ENCODE measurements at places on chromosomes 2 and 18.
A peak's percentile ranks its signal among the peaks of the same experiment; 100 is the strongest.

- no peak for DNase-seq
Measured at GRCh38 chr2:104658904-104659591, 194.9 kb upstream of the POU3F3 start.

- peak; percentile 32 for DNase-seq
Measured at GRCh38 chr2:106104332-106105062, 89.6 kb downstream of the UXS1 start.

DNA sequence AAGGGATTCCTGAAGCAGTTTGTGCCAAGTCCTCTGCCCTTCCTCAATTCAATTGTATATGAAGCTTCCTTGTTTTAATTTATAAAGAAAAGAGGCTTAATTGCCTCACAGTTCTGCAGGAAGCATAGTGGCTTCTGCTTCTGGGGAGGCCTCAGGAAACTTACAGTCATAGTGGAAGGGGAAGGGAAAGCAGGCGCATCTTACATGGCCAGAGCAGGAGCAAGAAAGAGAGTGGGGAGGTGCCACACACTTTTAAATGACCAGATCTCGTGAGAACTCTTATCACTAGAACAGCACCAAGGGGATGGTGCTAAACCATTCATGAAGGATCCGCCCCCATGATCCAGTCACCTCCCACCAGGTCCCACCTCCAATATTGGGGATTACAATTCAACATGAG is 114.2 kb downstream of the SGPP2 start:
- no peak for DNase-seq

GRCh38 chr18:35467624-35468016 is 30.1 kb downstream of the INO80C start:
- no peak for DNase-seq

GRCh38 chr2:225566798-225567197 is 167.3 kb downstream of the NYAP2 start:
- DNase-seq = no peak

- peak; percentile 17 for DNase-seq
Measured at GRCh38 chr2:39546937-39547336, 109.9 kb upstream of the MAP4K3 start.

DNA sequence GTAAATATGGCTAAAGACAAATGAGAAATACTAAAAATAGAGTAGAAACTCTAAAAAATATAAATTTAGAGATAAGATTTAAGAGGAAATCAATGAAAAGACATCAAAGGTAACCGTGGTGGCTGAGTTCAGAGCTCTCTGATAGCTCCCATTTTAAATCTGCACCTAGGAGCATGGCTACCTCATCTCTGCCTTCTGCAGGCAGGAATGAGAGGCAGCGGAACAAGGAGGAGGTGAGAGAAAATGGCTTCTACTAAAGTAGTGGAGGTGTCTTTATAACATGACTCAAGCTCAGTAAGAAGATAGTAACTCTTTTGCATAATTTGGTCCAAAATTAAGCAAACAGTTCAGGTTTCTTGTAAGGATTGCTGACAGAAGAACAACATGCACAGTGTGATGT is 758.7 kb upstream of the FSHR start:
- no peak for DNase-seq

DNA sequence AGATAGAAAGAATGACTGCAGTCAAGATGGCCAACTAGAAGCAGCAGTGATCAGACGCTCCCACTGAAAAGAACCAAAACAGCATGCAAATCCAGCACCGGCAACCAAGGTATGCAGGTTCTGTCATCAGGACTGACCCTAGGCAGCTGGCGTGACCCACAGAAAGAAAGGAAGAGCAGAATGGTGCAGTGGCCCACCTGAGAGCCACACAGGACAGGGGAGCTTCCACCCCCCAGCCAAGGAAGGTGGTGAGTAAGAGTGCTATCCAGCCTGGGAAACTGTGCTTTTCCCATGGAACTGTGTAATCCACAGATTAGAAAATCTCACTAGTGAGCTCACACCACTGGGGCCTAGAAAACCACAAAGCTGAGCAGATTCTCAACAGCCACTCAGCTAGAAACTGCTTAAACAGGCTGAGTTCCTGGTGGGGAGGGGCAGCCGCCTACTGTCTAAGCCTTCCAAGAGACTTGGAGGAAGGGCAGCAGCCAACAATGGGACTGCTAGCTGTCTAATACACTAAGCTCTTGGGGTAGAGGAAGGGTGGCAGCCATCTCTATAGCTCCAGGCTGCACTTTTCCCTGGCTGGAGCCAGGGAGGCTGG is 127.9 kb downstream of the EVA1A start:
- DNase-seq = peak; percentile 65

- peak; percentile 11 for DNase-seq
Measured at GRCh38 chr2:84257831-84258230, 201.2 kb downstream of the SUCLG1 start.

- no peak for DNase-seq
Measured at GRCh38 chr2:11904029-11904428, 157.6 kb downstream of the LPIN1 start.

GRCh38 chr2:175804122-175804521 is 197.9 kb downstream of the LNPK start:
- no peak for DNase-seq

DNA sequence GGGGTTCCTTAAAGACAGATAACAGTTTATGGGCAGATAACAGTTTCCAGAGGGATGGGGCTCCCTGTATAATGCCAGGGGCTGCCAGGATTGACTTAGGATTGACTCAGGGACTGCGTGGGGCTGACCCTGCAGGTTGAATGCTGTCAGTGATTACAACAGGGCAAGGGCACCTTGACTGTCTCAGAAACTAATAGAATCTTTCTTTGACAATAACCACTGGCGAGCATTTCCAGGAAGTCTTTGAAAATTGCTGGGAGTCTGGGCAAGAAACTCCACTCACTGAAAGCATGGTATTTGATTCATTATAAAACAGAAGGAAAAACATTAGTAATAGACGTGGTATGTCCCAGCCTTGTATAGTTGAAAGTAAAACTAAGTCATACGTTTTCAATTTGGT is 101.0 kb downstream of the GPD2 start:
- DNase-seq = no peak

DNA sequence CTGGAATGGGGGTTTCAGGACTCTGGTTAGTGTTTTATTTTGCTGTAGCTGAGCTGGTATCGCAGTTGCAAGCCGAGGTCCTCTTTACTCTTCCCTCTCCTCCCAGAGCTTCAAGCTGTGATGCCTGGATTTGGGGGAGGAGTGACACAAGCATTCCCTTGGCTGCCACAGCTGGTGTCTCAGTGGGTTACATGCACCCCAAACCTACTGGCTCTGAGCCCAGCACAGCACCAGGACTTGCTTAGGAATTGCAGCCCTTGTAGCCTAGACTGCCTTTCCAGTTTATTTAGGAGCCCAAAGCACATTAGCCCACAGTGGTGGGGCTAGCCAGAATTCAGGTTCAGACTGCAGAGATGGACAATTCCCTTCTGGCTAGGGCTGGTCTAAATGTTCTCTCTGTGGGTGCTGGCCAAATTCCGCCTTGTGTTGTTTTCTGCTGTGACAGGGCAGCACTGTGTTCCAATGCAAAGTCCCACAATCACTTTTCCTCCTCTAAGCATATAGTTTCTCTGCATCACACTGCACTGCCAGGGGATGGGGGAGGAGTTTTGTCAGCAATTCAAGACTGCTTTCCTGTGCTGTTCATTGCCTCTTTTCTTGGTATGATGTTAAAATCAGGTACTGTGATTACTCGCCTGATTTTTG is 122.8 kb downstream of the SLC4A10 start:
- no peak for DNase-seq

DNA sequence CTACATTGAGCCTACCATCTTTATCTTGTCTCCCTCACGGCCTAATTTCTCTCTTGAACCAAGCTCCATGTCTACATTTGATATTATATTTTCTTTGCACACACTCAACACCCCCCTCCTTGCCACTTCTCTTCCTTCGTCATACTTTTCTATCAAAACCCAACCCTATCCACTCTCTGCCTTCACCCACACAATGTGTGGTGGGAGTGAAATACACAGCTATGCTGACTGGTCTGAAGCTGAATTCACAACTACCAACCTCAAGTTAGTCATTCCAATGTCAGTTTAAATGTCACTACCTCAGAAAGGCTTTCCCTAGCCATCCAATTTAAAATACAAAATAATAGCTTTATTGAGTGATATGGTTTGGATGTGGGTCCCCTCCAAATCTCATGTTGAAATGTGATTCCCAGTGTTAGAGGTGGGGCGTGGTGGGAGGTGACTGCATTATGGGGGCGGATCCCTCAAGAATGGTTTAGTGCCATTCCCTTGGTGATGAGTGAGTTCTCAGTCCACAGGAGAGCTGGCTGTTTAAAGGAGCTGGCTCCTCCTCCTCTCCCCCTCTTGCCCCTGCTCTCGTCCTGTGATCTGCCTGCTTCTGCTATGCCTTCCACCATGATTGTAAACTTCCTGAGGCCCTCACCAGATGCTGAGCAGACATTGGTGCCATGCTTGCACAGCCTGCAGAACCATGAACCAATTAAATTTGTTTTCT is 112.1 kb downstream of the DTNB start:
- no peak for DNase-seq

DNA sequence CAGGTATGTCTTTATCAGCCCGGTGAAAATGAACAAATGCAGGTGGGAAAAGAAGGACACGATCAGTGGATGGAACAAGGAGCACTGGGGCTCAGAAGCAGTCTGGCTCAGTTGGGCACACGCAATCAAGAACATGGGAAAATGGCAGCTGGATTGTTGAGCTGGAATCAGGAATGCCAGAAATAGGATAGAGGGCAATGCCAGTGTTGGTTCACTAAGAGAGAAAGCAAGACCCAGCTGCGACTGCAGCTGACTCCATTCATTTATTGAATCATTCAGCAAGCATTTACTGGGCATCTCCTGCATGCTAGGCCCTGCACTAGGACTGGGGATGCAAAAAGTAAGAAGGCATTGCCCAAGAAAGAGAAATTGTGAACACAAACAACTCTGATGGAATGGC is 13.6 kb upstream of the TTR start:
- DNase-seq = no peak

DNA sequence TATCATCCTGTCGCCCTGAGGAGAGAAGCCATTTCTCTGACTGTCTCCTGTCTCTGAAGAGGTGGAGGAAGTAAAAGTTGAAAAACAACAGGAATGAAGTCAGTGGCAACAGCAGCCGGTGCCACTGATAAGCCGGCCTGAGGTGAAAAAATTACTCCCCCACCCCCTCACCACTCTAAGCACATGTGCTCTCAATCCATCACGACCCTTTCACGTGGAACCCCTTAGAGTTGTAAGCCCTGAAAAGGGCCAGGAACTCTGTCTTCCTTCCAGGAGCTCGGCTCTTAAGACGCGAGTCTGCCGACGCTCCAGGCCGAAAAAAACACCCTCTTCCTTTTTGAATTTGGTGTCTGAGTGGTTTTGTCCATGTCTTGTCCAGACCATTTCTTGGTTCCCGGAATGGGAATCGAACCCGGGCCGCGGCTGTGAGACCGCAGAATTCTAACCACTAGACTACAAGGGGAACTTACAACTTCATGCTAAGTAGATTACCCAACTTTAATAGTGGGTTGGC is 40.7 kb upstream of the TRIM43 start:
- no peak for DNase-seq

DNA sequence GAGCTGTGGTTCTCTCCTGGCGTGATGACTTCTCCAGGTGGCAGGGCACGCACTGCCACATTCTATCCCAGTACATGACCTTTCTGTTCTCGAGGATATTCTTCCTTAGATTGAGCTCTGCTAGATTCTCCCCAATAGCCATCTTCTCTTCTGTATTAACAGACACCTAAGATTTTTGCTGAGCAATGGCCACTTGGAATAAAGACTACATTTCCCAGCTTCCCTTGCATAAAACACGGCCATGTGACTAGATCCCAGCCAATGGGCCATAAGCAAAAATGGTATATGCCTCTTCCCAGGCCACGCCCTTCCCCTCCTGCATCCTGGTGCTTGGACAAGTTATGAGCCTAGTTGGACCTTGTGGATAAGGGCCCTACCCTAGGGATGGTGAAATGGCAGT is 82.1 kb downstream of the EIF2AK3 start:
- peak; percentile 58 for DNase-seq

GRCh38 chr18:55320424-55321264 is 267.3 kb downstream of the TCF4 start:
- DNase-seq = no peak

- DNase-seq = no peak
Measured at GRCh38 chr2:217195658-217196446, 336.0 kb upstream of the TNP1 start.

- no peak for DNase-seq
Measured at GRCh38 chr2:71937396-71937795, 210.3 kb downstream of the CYP26B1 start.

DNA sequence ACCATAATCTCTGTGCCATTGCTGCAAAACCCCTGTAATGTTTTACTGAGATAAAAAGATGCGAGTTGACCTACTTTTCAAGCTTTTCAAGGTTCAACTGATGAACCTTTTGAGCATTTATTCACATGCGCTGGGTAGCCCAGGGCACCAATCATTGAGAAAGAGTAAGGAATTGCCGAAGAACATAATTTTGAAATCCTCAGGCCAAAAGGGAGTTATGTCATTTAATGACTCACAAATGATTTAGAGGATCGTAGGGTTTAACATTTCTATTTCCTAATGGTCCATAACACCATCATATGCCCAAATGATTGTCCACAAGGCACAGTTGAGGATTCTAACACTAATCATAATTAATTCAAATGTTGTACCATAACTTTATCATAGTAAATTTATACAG is 20.2 kb upstream of the DLX1 start:
- DNase-seq = no peak

- no peak for DNase-seq
Measured at GRCh38 chr18:56468396-56468795, 170.0 kb downstream of the TXNL1 start.

DNA sequence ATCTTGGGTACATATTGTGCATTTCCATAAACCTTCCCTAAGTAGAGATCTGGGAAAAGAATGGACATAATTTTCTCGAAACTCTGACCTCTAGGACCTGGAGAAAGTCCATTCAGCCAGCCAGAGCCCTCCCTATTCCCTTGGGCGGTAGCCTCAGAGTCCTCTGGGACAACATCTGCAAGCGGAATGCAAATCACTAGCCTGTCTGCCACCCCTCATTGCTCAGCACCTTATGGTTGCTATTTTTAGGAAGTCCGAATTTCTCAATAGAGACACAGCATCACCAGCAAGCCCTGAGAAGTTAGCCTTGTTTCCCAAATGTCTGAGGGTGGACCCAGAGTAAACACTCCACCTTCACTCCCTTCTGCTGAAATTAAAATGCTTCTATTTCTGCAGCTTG is 17.6 kb upstream of the CD28 start:
- no peak for DNase-seq

GRCh38 chr2:62770629-62771028 is 65.1 kb downstream of the EHBP1 start:
- DNase-seq = no peak

DNA sequence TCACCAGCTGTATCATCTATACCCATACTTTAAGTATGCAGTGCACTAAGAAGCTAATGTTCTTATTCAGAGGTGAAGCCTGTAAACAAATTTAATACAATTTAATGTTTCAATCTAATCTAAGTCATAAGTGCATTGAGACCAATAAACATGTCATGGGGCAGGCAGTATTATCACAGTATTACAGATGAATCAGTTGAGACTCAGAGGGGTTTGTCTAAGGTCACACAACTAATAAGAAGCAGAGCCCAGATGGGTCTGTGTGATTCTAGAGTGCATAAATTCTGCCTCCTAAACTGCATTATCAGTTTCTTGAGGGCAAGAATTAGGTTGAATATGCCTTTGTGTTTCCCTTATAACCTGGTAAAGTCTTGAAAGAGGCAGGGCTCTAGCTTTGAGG is 140.9 kb upstream of the RNF152 start:
- DNase-seq = no peak

- DNase-seq = no peak
Measured at GRCh38 chr2:26086779-26087178, 52.9 kb downstream of the RAB10 start.

Data from NCI-H226 (cell line).